ENCODE measurements at places on chromosomes 5 and 9.
A peak's percentile ranks its signal among the peaks of the same experiment; 100 is the strongest.

- no peak for DNase-seq
Measured at GRCh38 chr5:4113426-4113825, 517.8 kb downstream of the IRX1 start.

DNA sequence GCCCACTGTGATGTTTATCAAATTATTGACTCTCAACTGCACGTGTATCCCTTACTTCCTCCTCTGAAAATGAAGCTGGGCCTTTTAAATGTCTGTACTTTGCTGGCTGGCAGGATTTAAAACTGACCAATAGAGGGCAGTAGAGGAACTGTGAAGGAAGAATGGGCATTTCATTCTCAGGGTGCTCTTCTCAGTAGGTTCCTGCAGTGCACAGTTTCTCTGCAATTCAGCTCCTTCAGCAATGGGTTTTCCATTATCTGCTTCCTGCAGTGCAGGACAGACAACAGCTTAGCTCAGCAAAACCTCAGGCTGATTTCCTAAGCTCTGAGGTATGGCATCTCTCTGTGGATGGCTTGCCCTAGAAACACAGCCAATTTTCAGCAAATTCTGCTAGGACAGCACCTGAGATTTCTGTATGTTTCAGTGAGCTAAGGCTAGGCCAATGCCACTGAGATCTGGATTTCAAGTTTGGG, 298.4 kb upstream of the PRDM9 start:
- peak; percentile 62 for DNase-seq

- DNase-seq, result no peak
Measured at GRCh38 chr5:132761321-132762240, 14.4 kb downstream of the CCNI2 start.

DNA sequence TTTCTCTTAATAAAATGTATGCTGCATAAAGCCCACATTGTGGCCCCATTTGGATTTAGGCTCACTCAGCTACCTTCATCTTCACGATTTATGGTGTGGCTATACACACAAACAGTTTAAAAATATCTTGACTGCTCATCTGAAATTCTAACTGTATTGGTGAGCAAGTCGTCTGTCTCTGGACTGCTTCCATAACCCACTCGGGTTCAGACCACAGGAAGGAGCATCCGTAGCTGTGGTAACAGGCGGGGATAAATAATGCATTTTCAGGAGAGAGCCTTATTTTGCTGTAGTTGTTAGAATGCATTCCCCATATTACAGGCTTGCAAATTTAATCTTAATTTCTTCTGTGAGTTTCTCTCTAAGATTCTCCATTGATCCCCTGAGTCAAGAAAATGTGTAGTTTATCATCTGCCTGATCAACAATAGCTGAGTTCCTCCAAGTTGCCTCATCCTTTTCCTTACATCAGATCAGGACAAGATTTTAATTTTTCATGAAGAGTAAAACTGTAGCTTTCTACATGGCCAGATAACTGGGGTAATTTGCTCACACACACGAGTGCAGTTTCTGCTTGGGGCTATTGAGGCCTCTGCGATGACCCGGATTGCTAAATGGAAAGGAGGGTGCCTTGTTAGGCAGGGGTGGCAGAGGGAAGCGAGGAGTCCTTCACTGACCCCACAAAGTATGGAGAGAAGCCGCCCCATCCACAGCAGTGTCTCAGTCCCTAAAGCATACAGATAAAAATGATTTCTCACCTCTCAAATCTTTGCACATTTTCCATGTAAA, 133.9 kb downstream of the FSTL4 start:
- DNase-seq, result no peak

DNA sequence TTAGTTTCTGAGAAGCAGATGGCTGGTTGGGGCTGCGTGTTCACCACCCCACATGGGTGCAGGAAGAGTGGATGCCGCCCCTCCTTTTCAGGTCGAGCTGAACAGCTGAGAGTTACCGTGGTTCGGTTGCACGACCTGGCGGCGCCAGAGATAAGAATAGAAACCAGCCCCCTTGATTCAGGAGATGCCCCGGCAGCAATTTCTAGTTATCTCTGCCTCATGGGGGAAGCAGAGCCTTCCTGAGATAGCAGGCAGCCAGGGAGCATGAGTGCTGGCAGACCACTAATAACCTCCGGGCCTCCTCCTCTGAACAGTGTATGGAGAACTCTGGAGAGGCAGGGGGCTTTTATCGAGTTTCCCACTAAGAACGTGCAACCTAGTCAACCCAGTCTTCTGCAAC, 177.8 kb downstream of the NSG2 start:
- DNase-seq, result no peak

Data from A172 (cell line).